ENCODE measurements at places on chromosomes 6 and 20.
A peak's percentile ranks its signal among the peaks of the same experiment; 100 is the strongest.

DNA sequence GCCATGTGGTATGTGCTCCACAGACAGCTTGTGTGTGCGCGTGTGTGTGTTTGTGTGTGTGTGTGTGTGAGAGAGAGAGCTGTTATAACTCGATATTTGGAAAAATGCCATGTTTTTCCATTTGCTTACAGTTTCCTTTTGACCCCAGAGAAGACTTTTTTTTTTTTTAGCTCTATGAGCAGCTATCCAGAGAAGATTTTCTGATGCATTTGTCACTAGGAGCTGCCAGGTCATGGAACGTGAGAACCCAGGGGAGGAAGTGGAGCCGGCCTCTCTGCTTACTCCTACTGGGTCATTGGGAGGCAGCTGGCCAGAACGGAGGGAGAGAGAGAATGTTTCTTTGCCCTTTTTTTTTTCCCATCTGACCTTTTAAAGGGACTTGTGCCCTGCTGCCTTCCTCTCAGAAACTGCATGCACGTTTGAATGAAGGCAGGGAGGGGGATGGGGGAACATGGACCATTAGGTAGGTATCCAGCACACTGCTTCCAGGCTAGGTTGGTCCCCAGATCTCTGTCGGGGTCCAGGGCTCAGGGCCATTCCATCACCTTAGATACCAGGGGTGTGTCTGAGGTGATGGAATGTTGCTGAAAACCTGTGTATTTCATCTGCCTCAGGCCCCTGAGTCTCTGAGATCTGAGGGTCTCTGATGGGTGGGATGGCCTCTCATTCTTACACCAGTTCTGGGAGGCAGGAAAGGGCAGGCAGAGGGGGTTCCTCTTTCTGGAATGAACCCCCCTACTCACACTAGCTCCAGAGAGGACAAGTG is 11.2 kb upstream of the MRPS18A start:
- no peak for DNase-seq

DNA sequence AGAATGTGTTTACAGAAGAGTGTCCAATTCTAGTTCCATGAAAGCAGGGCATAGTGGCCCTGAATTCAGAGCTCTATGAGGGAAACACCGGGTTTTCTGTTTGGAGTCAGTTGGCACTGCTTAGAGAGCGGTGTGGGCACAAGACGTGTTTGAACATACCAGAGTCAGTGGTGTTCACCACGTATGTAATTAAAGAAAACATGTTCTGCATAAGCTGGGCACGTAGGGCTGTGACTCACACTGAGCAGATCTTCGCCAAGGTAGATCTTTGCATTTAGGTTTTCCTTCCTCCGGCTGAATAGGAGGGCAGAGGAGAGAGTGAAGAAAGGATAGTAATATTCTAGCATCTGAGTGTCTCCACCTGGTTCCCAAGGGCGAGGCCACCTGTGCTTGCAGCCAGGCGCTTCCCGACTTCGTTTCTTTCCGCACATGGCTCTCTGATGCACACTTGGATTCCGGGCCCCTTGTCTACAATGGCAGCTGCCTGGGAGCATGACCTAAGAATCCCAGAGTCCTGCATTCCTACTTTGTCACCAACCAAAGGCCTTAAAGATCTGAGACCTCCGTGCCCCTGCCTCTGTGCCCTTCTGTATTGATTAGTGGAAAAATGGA is 136.2 kb downstream of the ERMARD start:
- DNase-seq: no peak

DNA sequence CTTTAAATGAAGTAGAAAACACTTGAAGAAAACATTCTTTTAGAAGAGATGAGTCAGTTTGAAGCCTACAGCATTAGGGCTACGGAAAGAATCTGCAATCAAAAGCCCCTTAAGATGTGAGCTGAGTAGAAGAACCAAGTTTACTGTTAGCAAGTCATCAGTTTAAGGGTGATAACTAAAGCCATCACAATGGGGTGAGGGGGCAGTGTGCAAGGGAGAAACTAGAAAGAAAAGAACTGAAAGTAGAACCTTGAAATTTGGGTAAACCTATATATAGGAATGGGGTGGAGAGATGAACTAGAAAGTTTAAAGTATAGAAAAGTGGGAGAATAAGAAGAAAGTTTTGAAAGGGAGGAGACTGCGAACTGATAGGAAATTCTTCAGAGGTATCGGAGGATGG is 212.9 kb downstream of the COL19A1 start:
- no peak for DNase-seq

DNA sequence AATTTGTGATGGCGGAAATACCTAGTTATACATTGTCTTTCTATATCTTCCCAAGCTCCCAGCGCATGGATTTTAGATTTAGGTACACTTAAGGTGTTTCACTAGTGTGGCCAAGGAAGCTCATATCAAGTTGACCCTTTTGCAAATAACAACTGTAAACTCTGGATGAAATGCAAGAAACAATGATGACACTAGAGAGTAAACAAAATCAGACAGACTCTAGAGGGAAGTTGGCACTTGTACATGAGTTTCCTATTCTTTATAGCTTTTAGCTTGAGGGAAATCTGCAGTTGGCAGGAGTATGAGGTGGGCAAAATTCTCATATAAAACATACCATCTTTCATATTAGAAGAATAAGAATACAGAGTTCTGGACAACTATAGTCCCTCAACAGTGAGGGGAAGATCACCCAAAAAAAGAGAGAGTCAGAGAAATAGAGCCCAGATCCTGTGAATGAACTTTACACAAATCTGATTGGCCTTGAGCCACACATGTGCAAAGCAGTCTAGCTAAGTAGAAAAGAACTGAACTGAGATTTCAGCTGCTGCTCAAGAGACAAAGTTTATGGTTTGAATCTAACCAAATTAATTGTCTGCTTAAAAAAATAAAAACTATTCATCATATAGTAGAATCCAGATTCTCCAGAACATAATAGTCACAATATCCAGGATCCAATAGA is 26.1 kb downstream of the TXLNB start:
- no peak for DNase-seq

GRCh38 chr6:87100216-87100615 is 5.3 kb upstream of the CGA start:
- no peak for DNase-seq

GRCh38 chr20:43189554-43190331 is at the start of gene PTPRT:
Gene PTPRT (minus strand): TSS chr20:43189906. CDS start chr20:43189733, 173 bp downstream.
- DNase-seq: no peak

GRCh38 chr6:144104898-144105487 is 9.6 kb upstream of the SF3B5 start:
- DNase-seq: peak; percentile 8

DNA sequence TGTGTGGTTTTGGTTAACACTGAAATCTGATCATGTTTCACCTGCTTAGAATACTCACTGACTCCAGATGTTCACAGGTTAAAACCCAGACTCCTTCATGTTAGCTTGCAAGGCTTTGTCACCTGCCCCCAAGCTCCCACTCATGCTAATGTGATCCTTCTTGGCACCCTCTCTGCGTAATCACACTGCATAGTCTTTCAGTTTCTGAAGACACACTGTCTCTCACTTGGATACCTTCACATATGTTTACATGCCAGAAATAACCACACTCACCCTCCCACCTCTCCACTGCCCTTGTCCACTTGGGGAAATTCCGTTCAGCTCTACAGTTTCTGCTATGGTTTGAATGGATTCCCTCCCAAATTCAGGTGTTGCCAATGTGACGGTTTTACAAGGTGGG is 234.7 kb upstream of the SASH1 start:
- DNase-seq: no peak

GRCh38 chr6:142700032-142700431 is 244.9 kb downstream of the HIVEP2 start:
- no peak for DNase-seq

DNA sequence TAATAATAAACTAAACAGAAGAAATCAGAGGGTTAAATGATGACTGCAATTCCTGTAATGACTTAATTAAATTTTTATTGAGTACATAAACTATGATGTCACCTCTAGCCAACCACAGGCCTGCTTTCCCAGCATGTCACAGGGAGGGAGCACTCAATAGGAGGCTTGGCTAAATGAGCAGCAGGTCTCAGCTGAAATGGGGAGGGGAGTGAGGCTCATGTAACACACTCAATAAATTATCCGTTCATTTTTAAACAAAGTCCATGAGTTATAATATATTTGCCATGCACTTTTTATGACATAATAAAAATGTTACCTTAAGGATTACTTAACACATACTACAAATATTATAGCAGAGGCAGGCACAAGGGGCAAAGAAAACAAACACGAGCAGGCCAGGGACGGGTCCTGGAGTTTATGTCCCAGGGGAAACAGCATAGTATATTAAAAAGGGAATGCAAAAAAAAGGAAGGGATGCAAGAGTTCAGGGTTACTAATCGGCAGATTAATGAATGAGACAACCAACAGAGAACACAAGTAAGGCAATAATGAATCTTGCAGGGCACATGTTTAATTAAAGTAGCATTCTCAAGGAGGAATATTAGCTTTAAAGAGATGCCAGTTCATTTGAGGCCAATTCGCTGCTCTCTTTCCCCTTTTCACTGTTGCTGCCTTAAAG is 27.1 kb upstream of the FAM83C start:
- DNase-seq: no peak

GRCh38 chr6:89079511-89080234 is 878 bp upstream of the PNRC1 start:
- peak; percentile 13 for DNase-seq

- no peak for DNase-seq
These were observed 3.6 kb downstream of the BEND6 start for GRCh38 chr6:56958481-56958880.

DNA sequence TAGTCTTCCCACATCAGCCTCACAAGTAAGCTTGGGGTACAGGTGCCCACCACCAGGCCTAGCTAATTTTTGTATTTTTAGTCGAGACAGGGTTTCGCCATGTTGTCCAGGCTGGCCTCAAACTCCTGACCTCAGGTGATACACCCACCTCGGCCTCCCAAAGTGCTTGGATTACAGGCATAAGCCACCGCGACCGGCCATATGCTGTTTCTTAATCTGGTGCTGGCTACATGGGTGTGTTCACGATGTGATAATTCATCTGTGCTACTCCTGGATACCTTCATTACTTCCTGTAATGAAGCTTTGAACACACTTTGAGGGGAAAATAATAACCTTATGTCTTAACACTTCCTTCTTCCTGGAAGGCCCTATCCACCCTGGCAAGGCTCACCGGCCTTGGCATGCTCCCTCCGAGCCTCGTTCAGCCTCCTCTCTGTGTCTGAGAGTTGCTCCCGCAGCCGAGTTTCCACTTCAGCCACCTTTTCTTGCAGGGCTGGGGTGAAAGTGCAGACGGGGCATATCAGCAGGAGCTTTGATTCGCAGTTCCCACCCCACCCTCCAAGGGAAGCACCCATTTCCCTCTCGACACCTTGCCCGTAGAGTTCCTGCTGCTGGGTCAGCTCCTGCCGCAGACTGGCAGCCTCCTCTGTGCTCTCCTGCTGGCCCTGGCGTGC is 5.6 kb upstream of the PSORS1C2 start:
- DNase-seq: no peak

DNA sequence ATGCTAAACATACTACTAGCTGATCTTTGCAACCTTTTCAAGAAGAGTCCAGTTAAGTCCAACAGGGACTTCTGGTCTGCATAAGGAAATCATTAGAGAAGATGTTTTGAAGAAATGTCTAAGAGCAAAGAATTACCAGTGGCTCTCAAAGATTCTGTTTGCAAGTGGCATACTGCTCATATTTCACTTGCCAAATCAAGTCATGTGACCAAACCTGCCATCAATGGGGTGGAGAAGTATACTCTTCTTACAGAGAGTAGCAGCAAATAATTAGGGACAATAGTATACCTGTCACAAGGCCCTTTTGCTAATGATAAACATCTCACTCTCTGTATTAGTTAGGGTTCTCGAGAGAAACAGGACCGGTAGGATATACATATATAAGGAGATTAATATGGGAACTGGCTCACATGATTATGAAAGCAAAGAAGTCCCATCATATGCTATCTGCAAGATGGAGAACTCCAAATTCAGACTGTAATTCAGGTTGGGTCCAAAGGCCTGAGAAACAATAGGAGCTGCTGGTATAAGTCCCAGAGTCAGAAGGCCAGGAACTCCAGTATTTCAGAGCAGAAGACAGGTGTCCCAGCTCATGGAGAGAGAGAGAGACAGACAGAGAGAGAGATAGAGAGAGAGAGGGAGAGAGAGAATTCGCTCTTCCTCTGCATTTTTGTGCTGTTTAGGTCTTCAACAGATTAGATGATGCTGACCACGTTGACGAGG is 111.5 kb downstream of the LCA5 start:
- DNase-seq: no peak

DNA sequence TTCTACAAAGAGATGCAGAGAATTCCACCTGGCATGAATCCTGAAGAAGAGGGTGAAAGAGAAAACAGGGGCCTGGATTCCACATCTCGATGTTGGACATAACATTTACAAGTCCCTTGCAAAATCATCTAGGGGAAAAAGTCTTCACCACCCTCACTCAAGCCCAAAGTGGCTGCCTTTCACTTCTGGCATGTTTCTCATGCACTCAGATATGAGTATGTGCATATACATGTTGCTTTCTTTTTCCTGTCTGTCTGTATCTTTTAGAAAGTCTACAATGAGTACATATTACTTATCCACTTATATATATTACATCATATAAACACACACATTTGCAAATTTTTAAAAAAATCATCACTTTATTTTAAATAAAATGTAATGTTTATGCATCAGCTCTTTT is 159.3 kb downstream of the KIF6 start:
- DNase-seq: no peak

GRCh38 chr6:17311595-17312311 is 30.6 kb downstream of the RBM24 start:
- DNase-seq: no peak

GRCh38 chr20:52899041-52899608 is 73.0 kb upstream of the TSHZ2 start:
- DNase-seq: no peak

DNA sequence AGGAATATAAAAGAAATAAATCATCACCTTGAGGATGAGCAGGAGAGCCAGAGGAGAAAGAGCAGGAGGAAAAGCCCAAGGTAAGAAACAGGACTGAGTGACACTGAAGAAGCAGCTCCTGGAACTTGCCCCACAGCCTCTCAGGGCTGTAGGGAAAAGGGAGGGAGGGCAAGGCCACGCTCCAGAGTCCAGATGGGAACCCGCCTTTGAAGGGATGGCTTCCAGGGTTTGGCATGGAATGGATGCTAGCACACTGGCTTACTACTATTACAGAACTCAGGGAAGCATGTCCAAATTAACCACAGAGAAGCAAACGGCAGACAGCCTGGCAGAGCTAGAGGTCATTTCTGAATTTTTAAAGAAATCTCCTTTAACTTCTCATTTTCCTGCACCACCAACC is 26.8 kb downstream of the RALGAPA2 start:
- no peak for DNase-seq

GRCh38 chr6:3940703-3941102 is 91.5 kb downstream of the FAM50B start:
- DNase-seq: no peak

- DNase-seq: no peak
These were observed 196.3 kb upstream of the FUT9 start for GRCh38 chr6:95819461-95819860.

DNA sequence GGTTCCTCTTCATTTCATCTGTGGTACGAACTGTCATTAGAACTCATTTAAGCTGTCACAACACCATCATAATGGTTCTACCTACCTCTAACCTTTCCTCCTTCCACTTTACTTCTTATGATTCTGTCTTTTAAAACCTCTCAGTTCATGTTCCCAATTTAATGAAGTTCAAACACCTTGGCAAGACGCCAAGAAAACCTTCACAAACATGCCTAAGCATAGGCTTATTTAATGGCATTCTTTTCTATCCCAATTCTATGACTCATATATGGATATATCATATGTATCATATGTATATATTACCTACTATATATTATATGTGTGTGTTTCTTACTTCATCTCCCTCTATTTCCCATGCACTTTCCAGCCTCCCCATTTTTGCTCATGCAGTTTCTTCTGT is 283.4 kb upstream of the TBX18 start:
- no peak for DNase-seq

- no peak for DNase-seq
These were observed 100.4 kb downstream of the JAG1 start for GRCh38 chr20:10573273-10573950.

Measured in NCI-H1092 (cell line).